ENCODE measurements at places on chromosomes 1 and 21.
A peak's percentile ranks its signal among the peaks of the same experiment; 100 is the strongest.

GRCh38 chr1:1901641-1902294 is 10.9 kb upstream of the GNB1 start:
- DNase-seq: no peak

GRCh38 chr1:151284013-151284577 is 2.0 kb downstream of the ZNF687 start:
- DNase-seq: no peak

DNA sequence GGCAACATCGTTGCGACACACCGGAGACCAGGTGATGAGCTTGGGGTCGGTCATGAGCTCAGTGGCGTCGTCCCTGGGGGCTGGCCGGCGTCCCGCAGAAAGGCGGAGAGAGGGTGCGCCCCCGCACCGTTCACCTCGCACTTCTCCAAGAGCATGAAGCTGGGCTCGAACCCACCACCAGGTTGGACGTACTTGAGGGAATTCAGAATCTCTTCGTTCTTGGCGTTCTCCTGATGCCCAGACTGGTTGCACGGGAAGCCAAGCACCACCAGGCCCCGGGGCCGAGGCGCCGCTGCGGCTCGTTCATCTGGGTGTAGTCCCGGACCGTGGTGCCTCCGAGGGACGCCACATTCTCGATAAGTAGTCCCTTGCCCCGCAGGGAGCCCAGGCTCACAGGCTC is 176.6 kb upstream of the ADAMTS5 start:
- DNase-seq: no peak

- DNase-seq: no peak
Observed at GRCh38 chr1:242534753-242535152, 10.3 kb upstream of the PLD5 start.

GRCh38 chr21:19914028-19914427 is 1084.2 kb upstream of the NCAM2 start:
- DNase-seq: no peak

- DNase-seq: no peak
Observed at GRCh38 chr21:33942426-33942825, 26.8 kb upstream of the ATP5PO start.

DNA sequence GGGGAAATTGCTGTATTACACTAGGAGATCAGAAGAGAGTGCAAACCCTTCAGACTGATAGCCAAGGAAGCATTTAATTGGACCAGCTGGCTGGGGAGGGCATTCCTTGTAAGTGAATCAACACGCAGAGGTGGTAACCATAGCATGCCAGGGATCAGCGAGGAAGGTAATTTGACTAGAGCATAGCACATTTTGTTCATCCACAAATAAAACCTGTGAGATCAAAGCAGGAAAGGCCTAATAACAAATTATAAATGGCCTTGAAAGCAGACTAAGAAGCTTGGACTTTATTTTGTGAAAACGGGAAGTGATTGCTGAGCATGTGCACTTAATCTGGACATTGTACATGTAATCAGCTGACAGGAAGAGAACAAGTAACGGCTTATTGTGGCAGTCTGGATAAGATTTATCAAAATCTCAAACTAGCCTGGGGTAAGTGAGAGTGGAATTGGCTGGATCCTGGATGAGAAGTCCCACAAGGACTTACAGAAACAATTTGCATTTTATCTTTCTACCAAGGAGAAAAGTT is 11.7 kb upstream of the CD55 start:
- DNase-seq: no peak

DNA sequence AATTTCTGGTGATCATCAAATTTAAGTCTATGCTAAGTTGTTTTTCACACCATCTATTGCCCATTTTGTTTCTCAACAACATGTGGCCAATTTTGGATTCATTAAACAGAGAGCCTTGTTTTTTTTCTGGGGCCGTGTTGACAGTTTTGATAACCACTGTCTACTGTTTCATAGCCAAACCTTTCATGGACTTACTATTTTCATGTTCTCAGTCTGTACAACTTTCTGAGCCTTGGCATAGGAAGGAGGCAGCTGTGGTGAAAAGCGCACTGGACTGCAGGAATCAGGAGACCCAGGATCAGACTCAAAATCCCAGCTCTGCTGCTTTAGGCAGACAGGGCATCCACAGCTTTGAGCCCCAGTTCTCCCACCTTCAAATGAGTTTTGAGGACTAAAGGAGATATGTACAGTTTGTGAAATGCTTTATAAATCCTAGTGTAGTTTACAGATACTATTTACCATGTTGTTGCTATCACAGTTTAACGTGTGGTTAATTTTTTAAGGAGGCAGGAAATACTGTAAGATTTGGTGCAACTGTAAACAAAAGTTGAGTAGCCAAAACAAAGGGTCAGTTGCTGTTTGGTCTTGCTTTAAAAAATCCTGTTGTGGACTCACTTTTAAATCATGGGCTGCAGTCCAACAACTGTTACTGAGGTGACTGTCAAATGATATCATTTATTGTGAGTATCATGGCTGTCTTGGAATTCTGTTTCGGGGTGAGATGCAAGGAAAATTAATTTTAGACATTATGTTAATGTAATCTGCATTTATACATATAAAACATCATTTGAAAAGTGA is 2.9 kb downstream of the MACO1 start:
- DNase-seq: no peak

GRCh38 chr1:31694964-31695313 is 8.9 kb downstream of the COL16A1 start:
- DNase-seq: no peak

GRCh38 chr1:234188454-234188792 is 184.8 kb upstream of the COA6 start:
- DNase-seq: no peak

GRCh38 chr1:219372916-219373615 is 199.4 kb downstream of the LYPLAL1 start:
- no peak for DNase-seq

GRCh38 chr1:162970021-162970420 is 99.1 kb upstream of the RGS4 start:
- no peak for DNase-seq

DNA sequence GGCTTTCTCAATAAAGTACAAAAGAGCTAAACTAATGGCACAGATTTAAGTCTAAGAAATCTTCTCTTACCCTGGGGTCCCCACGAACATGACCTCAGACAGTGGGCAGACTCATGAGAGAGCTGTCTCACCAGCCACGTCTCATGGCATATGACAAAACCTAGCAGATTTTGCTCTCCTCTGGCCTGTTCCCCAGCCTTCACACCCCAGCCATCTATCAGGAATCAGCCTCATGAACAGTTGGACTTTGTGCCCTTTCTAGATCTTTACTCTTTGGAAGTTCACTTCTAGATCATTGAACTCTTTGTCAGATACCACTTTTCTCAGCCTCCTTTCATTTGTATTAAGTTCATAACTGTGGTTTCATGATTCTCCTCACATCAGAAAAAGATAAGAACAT is 14.2 kb upstream of the HSD3B1 start:
- no peak for DNase-seq

DNA sequence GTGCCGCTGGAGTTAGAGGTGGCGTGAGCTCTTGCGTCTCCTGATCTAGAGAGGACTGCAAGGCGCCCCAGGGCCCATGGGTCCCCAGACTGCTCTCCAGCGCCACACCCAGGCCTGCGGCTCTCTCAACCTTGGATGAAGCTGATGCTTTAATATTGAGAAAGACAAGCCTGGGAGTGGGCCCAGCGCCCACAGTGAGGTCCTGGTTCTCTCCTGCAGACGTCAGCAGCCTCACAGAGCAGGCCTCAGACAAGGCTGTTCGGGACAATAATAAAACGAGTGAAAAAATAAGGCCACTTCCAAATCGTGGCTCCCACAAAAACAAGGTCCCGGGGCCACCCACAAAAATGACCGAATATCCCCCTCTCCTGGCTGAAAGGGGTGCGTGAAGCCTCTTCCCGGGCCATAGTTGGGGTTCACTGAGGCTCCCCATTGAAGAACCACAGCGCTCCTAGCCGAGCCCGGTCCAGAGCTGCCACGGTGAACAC is 6.0 kb upstream of the DNMT3L start:
- peak; percentile 20 for DNase-seq

DNA sequence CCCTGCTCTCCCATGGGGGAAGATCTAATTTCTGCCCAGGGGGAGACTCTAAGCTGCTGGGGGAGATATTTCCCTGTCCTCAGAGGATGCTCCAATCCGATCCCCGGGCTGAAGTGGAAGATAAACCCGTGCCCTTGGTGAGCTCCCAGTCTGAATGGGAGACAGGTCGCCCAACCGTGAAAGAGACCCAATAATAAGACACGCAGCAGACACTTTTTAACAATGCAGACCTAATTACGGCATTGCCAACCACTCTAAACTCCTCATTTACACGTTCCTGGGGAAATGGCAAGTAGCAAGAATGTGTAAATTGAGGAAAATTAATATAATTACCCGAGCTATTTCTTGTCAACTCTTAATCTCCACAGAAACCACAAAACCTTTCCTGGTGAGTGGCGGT is 48.7 kb upstream of the ACTL8 start:
- no peak for DNase-seq

- no peak for DNase-seq
Observed at GRCh38 chr1:87362834-87363426, 34.2 kb downstream of the LMO4 start.

DNA sequence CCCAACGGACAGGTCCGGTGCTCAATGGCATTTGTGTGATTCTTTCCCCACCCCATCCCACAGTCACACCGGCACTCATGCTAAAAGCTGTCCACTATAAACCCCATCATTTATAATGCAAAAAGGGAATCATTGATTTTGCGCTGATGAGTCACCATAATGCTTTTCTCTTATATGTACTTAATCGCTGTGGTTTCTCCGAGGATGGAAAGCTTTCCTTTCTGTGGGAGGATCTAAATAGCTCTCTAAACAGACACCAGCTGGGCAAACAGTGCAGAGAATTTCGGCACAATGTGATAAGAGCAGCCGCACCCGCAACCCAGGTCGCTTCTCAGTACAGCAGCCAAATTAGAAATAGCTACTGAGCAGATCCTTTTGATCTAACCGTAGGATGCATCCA is 85.6 kb downstream of the SETD4 start:
- no peak for DNase-seq

- DNase-seq: peak; percentile 41
Observed at GRCh38 chr1:100463791-100464424, 74.0 kb upstream of the GPR88 start.

DNA sequence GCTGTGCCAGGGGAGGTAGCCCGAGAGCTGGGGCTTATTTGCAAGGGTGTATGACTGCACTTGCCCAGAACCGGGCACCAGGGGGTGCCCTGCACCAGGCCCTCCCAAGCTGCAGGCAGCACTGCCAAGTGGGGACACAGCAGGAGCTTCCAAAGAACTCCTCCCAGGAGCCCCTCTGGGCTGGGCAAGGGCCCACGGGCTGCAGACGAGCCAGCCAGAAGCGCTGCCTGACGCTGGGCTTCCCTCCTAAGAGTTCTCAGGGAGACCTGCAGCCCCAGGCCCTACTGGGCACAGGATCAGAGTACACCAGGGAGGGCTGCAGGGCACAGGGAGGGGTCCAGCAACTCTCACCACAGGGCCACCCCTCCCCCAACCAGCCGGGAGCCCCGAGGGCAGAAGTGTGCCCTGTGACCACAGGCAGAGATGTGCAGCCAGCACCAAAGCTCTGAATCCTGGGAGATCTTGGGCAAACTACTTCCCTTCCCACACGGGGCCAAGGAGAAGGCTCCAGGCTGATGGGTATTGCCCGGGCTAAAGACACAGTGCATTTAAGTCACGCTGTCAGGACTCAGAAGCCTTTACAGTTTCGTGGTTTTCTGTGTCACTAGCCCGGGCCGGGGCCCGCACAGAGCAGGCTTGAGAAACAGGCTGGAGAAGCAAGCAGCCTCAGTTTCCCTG is 63.4 kb downstream of the KCNAB2 start:
- no peak for DNase-seq

DNA sequence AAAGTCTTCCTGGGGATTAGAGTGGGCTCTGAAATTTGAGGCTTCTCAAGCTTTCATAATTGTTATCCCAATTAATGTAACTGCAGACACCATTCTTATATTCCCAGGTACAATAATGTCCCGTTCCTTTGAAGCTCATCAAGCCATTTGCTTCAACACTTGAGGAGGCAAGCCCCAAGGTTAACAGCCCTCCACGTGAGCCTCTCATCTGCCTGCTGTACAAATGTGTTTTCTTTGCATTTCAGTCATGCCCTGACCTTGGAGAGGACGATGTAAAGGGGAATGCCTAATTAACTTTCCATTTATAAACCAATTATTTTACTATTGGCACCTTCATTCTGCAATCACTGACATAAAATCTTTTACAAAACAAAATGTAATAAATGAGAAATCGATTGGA is 106.3 kb downstream of the SETD4 start:
- DNase-seq: no peak

DNA sequence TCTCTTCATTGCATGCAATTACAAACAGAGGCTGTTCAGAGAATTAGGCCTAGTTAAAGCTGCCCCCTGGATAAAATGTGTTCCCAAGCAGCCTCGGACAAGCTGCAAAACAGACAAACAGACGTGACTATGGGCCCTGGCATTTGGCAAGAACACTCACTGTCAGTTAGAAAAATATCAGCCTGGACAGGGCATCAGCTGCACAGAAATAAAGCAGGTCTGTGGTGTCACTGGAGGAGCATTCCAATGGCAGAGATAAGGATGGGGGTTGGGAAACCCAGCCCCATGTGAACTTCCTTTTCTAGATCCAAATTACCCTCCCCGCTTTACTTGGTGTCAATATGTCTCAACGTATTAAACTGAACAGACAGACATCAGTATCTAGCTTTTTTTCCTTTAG is 177.1 kb downstream of the GPATCH2 start:
- DNase-seq: no peak

- DNase-seq: no peak
Observed at GRCh38 chr1:5967351-5968160, 24.7 kb downstream of the NPHP4 start.

DNA sequence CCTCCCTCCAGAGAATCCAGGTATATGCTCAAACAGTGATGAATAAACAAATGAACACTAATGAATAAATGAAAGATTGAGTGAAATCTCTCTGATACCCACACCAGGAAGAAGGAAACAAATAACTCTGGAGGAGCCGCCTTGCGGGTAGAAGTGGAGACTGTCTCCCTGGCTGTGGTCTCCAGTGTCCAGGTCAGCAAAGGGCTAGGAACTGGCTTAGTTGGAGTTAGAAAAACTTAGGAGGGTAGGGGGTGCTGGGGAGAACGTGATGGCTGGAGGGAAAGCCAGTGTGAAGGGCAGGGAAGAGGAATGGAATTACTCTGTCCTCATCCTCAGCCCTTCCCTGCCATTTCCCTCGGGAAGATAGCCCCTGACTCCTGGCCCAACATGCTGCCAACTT is 537 bp downstream of the RHBDL2 start:
- no peak for DNase-seq

DNA sequence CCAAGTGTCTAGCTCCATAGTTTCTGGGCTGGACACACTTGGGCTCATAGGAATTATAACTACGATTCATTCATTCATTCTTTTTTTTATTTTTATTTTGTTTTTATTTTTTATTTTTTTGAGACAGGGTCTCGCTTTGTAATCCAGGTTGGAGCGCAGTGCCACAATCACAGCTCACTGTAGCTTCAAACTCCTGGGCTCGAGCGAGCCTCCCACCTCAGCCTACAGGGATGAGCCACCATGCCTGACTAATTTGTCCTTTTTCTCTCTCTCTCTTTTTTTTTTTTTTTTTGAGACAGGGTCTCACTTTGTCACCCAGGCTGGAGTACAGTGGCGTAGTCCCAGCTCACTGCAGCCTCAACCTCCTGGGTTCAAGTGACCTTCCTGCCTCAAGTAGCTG is 42.3 kb downstream of the KCNAB2 start:
- no peak for DNase-seq

GRCh38 chr1:54571803-54572541 is 23.9 kb downstream of the ACOT11 start:
- DNase-seq: no peak

GRCh38 chr1:99685516-99686180 is 39.7 kb downstream of the PALMD start:
- DNase-seq: no peak

GRCh38 chr1:211647711-211648121 is 27.7 kb downstream of the NEK2 start:
- DNase-seq: no peak
